ENCODE measurements at places on chromosomes 11 and 22.
A peak's percentile ranks its signal among the peaks of the same experiment; 100 is the strongest.

DNA sequence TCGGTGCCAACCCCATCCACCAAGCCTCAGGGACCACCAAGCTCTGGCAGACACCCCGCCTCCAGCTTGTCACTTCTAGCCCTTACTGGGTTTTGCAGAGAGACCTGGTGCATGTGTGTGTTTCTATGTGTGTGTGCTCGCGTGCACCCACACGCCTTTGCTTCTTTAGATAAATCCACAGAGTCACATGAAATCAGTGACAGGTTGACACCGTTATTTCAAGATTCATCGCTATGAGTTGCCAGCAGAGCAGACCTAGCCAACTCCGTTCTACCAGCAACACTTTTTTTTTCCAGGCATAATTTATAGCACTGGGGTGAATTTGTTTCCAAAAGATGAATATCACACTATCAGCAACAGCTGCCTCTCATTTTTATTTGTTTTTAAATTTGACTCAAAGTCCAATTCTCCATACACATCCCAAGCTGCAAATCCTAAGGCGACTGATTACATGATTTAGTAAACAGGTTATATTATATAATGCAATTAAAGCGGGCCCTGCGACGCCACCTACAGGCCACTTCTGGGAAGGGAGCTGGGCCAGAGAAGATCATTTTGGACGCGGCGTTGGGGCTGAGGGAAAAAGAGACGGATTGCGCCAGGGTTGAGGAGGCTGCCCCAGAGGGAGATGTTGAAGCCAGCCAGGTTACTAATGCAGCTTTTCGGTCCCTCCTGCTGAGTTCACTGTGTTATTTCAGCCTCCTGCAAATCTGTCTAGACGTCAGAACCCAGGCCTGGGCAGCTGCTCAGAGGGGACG lies 150.5 kb downstream of the FEZ1 start:
- DNase-seq, result peak; percentile 96

DNA sequence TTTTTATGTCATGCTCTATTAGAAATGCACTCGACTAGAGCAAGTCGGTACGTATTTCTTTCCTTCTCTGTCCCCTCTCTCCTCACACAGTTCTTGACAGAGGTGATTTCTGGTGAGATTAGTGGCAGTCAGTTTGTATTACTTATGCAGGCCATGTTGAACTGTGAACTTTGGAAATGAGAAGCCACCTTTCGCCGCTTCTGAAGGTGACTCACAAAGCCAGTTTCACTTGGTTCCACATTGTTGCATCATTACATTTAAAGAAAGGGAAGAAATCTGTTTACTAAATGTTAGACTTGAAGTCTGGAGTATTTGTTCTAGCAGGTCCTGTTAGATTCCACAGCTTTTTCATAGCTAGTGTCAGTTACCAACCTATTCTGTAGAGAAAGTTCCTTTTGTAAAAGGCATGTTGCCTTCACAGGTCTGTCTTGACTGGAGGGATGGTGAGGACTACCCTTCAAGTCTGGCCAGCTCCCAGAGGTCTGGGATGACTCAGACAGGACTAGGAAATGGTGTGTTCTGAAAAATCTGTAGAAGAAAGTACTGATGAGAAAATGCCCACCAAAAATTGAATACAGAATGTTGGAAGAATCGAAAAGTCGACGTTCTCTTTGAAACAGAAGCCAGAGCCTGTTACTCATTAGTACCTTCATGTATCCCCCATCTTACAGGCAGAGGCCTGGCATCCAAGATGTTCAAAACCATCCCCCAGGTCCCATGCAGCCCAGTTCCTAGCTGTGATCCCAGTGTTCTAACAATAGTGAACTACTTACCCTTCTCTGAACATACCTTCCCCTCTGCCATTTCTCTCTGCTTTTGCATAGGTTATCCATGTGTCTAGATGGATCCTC lies 181.4 kb downstream of the DBX1 start:
- peak; percentile 88 for DNase-seq

DNA sequence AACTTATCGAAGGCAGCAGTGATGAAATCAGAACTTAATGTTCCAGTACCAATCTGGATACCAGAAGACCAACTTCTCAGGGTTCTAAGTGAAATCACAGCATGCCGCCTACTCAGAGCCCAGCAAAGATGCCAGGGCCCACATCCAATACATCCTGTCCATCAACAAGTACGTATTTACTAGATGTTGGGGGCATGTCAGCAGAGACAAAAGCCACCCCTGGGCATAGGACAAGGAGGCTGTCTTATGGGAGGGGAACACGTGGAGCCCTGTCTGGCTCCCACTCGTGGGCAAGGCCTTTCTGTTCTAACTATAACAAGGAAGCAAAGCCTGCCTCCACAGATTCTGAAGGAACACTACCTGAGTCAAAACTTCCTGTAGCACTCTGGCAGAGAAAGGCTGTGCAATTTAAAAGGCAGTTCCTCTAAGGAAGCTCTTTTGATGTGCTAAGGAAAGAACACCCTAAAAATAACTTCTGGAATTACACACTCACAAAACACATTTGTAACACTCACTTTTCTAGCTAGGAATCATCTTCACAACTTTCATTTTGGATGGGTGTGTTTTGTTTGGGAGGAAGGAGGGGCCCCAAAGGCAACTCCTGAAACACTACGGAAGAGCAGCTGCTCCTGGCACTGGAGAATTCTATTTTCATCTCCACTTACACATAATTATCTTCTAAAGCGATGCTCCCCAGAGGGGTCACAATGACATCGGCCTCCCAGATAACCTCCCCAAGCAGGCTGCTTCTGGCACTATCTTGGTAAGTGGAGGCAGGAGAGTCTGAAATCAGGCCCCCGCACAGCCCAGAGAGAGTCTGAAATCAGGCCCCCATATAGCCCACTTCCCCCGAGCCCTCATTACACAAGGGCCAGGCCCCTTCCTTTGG lies 14.2 kb downstream of the SMCO4 start:
- DNase-seq, result no peak

DNA sequence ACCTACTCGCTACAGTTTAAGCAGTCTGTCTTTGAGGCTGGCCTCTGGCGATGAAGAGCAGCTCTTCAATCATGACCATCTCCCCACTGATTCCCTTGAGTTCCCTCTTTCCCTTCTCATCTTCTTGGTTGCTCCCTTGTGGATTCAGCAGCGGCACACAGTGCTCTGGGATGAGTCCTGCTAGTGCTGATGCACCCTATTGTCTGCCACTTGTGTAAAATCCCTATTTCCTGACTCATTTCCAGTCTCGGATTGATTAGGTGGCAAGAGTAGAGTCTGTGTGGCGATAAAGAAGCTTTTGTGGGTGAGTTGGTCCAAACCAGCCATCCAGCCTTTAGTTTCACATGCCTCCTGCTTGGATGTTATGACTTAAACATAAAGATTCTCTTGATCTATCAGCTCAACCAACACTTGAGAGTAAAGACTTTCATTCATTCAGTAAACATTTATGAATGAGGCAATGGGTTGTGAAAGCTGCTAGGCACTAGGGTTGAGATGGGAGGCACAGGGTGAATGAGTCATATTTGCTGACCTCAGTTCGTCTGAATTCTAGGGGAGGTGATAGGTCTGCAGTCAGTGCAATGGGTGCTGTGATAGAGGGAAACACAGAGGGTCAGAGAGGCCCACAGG lies 219.4 kb upstream of the RAG2 start:
- DNase-seq, result peak; percentile 14

DNA sequence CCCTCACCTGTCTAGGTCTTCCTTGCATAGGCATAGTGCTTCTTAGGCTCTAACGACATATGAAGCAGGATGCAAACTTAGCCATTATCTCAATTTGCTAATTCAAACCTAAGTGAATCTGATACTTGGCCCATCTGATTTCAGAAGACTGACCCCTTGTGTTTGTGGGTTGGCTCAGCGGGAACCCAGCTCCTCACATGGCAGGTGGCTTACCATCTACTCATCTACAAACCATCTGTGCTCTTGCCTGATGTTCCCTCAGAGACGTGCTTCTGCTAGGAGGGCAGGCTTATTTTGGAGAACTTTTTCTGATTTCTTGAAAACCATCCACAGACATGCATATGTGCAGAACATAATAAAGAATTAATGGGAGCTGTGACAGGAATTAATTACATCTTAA lies 15.2 kb downstream of the ELMOD1 start:
- DNase-seq, result peak; percentile 17

GRCh38 chr11:118129471-118130172 lies 23.0 kb downstream of the SCN4B start:
- peak; percentile 25 for DNase-seq

- no peak for DNase-seq
These were observed 74.3 kb downstream of the DHCR7 start for GRCh38 chr11:71373791-71374454.

DNA sequence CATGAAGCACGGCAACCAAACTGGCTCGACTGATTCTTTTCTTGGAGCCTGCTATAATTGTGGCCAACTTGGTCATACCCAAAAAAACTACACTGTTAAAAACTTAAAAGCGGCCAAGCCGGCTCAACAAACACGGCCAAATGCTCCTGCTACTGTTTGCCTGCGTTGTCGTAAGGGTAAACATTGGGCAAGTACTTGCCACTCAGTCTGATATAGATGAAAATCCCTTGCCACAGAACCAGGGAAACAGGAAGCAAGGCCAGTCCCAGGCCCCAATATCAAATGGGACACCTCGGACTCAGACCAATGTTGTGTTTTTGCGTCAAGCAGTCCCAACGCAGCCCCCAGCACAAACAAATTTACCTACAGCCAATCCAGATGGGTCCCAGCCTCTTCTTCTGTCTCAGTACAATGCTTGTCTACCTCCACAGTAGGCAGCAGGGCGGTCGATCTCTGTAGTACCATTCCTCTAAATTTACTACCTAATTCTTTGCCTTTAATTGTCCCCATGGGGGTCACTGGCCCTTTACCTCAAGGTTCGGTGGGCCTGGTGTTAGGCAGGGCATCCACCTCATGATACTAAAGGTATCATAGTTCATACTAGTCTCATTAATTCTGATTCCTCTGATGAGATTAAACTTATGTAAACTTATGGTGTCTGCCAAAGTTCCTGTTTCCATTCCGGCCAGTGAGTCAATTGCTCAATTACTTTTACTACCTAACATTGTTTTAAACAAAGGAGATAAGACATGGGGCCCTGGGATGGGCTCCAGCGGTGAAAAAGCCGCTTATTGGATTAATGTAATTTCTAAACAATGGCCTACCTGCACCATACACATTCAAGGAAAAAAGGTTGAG lies 3.7 kb upstream of the COMT start:
- DNase-seq, result no peak

DNA sequence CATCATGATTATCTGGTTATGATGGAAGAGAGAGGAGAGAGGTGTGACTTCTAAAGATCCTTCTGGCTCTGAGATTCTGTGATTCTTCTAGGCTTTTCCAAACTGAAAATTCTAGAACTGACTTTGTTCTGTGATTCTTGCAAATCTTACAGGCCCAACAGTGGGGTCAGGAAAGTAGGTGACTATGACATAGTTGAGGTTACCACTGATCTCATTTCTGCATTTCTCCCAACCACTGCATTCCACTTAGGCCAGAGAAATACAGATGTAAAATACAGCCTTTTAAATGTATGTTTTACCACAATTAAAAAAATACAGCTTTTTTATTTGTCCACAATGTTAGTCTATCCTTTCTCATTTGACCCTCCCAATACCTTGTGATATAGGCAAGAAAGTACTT lies 83.7 kb downstream of the STIM1 start:
- DNase-seq, result peak; percentile 84

DNA sequence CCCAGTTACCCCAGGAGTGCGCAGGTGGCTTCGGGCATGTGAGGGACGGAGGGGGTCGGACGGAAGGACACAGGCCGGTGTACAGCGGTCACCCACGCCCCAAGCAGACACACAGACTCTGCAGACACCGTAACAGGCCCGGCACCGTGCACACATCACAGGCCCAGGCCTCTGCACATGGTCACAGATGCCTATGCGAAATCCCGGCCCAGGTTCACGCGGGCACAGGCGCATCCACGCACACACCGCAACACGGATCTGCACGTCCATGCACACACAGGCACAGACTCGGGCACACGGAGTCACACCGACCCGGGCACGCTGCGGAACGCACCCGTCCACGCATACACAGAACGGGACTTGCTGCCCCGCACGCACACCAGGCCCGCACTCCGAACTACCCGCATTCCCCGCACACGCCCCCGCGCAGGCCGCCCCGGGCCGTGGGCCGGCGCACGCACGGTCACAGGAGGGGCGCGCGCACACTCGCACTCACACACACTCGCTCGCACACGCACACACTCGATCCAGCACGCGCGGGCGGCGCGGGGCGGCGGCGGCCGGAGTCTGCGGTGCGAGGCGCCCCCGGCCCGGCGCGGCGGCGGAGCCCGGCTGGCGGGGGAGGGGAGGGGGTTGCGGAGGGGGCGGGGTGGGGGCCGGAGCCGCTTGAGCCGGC lies at the start of gene MGAT3:
Gene MGAT3 (plus strand): TSS at position 491 of the 676 bp plus-strand sequence. CDS start 30,336 bp downstream, outside the sequence.
- DNase-seq, result no peak

GRCh38 chr11:9574622-9575259 lies 1.3 kb downstream of the WEE1 start:
- peak; percentile 62 for DNase-seq

DNA sequence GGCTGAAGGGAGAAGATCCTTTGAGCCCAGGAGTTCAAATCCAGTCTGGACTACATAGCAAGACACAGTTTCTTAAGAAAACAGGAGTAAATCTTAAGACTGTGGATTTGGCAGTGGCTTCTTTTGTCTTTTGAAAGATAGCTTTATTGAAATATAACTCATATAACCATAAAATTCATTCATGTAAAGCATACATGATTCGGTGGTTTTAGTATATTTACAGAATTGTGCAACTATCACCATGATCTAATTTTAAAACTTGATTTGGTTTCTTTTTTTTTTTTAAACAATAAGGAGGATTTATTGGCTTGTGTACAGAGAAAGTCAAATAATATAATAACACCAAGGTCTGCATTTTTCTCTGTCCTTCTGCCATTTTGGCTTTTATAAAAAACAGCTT lies 23.1 kb upstream of the PSMA1 start:
- no peak for DNase-seq

DNA sequence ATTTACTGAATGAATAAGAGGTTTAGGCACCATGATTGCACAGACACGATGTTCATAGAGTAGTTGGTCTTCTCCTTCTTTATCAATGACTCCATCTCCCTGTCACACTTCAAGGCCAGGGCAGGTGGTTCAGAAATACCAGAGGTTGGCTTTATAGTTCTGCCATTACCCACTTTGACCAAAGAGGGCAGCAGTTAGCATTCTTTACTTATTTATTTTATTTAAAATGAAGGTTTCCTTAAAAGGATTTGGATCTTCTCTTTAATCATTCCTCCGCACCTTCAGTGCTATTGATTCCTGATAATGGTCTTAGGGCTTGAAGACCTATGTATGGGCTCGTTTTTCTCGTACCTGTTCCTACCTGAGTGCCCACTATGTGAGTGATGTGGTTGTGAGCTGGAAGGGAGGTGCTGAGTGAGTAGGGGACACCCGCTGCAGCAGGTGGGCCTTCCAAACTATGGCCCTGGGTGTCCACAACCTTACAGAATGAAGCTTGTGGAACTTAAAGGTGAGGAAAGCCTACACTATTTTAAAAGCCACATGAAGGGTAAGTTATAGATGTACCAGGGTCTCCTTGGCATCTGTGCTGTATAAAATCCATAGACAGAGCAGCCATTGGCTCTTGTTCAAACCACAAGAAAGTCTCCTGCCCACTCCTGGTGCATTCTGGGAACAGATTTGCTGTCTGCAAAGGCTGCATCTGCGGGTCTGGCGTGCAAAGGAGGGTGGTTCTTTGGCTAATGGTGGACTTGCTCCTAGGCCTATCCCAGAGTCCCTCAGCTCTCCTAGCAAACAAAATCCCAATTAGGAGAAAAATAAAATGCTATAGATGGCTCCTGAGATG lies 35.0 kb downstream of the TIMP3 start:
- DNase-seq, result no peak

Measured in osteoblast (primary cell).